CD4-positive, alpha-beta T cell treated with Interleukin-4 for 1 hour (primary cell): ENCODE measurements at places on chromosomes 3 and 15.
A peak's percentile ranks its signal among the peaks of the same experiment; 100 is the strongest.

DNA sequence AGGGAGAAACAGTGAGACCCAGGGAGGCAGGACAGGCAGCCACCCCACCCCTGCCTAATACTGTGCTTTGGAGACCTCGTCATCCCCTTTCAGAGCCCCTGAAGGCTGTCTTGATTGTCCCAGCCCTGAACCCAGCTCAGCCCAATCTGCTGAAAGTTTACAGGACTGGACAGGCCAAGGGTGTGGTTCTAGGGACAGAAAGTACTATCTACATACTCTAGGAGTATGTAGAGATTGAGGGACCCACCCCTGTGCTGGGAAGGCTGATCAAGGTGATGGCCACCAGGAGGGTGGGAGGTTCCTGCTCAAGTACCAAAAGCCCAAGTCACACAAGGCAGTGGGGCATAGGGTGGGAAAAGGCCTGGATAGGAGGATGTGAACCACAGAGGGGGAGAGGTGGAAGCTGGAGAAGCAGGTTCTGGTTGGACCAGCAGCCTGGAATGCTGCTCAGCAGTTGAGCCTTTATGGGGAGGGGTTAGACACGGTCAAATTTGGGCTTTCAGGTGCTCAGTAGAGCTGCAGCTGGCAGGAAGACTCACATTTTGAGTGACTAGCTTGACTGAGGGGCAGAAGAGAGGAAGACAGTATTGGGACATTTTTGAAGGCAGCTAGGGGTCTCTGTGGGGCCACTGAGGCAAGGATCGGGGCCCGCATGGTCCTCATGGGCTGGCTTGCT is 6.7 kb downstream of the NBEAL2 start:
- DNase-seq = no peak

DNA sequence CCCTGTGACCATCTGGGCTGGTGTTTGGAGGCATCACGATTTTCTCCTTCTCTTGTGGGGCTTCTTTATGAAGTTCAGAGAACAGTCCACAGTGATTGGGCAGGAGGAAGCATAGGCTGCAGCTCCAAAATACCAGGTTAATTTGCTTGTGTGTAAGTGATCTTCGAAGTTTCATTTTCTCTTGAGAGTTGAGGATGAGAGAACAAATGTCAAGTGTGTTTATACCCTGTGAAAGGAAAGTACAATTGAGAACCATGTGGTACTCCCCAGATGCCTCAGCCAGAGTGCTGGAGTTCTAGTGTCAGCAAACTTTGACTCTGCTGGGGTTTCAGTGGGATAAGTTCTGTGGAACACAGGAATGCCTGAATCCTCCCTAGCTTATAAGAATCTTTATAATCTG is 357.1 kb upstream of the CFAP20DC start:
- DNase-seq = no peak

GRCh38 chr3:40152482-40153133 is 156.9 kb upstream of the EIF1B start:
- DNase-seq = no peak

DNA sequence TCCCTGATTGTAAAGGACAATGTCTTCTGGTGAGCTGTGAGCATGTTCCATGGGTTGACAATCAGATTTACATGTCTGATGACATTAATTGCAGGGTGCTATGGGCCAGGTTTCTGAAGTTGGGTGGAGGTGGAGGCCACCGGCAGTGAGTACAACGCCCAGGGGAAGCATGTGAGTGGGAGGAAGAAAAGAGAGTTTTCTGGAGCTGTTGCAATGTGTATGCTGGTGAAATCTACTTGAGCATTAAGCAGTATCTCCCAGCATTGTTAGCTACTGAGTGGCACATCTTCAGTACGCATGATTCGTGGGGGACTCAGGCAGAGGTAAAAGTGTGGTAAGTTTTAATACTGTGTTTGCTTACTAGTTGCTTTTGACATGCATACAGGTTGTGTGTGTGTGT is 26.6 kb downstream of the TMEM45A start:
- DNase-seq = no peak

DNA sequence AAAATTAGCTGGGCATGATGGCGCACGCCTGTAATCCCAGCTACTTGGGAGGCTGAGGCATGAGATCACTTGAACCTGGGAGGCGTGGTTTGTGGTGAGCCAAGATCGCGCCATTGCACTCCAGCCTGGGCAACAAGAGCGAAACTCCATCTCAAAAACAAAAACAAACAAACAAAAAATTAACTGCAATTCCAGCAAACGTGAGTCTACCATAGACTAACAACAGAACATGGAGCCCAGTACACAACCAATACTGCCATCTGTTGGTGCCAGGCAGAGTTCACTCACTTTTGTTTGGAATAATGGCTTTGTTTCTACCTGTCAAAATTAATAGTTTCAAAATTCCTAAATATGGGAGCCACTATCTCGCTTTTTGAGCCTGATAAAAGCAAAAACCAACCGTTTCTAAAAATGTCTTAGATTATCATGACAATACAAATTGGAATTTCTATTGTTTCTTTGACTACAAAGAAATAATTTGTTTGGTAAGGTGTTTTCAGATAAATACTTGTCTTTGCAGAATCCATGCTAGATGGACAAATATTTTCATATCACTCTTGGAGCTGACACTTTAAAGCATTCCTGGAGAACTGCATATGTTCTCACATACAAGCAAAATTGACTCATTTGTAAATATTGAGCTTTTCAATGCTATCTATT is 45.0 kb downstream of the GPR176 start:
- peak; percentile 20 for DNase-seq

- DNase-seq = peak; percentile 12
These were observed 9.9 kb downstream of the KY start for GRCh38 chr3:134640872-134641470.

DNA sequence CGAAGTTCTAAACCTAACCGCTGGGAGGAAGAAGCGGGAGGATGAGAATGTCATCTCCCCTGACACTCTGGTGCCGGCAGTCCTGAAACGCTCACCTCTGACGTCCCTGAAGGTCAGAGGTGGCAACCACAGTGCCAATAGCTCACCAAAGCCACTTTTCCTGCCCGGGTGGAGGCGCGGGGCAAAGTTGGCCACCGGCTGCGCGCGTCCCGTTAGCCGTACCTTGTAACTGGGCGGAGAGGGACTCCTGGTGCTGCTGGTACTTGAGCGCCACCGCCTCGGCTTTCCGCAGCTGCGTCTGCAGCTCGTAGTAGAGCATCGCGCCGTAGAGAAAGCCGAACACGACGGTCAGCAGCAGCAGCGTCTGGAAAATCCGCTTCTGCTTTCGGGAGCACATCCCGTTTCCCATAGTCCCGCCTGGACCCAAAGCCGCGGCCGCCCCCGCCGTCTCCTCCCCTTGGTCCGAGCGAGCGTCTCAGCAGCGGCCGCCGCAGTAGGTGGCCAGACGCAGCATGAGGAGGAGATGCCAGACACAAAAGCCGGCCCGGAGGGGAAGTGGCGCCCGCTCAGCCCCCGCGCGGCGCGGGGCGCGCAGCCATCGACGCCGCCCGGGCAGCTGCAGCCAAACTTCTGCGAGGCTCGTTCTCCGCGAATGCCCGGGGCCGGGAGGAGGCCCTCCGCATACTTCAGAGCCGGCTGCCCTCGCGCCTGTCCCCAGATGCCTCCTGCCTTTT is 680 bp downstream of the GOLIM4 start:
- peak; percentile 38 for DNase-seq

- DNase-seq = no peak
These were observed 25.8 kb downstream of the GREM1 start for GRCh38 chr15:32743411-32744140.

GRCh38 chr3:131591394-131592014 is 88.7 kb upstream of the MRPL3 start:
- DNase-seq = no peak

DNA sequence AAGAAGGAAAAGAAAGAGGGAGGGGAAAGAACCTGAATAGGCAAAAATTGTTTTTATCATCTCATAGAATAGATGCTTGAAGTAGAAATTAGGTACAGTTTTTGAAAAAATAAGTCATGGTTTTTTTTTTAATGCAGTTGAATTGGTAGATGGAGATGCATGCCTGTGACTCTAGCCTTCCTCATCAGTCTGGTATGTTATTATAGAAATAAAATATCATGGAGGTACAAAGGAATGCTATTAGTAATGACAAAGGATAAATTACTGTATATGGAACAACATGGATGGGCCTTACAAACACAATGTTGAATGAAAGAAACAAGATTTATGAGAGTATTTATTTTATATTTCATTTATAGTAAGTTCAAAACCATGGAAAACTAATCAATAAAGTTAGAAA is 162.4 kb upstream of the GALNT15 start:
- DNase-seq = no peak

- DNase-seq = peak; percentile 94
These were observed at the start of gene DNAJC19 for GRCh38 chr3:180989291-180990163. Gene DNAJC19, minus strand, starts transcription at chr3:180989736. Its CDS starts 134 bp downstream, at chr3:180989602.

GRCh38 chr3:193317682-193318300 is 60.8 kb downstream of the ATP13A5 start:
- DNase-seq = no peak

DNA sequence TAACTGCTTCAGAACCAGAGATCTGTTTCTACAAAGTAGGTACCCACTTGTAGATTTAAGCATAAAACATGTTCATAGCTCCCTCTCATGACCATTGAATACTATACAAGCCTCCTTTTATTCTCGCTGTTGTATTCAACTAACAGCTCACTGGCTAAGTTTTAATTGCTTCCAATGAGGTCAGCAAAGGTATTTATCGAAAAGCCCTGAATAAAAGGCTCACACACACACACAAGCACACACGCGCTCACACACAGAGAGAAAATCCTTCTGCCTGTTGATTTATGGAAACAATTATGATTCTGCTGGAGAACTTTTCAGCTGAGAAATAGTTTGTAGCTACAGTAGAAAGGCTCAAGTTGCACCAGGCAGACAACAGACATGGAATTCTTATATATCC is at the start of gene FGF7:
Gene FGF7 (plus strand): TSS at position 222 of the 400 bp plus-strand sequence. CDS start 1,056 bp downstream, outside the sequence.
- DNase-seq = no peak

GRCh38 chr15:42053010-42053409 is 32.2 kb upstream of the PLA2G4E start:
- no peak for DNase-seq

- no peak for DNase-seq
These were observed 22.7 kb downstream of the IRAK2 start for GRCh38 chr3:10187290-10187876.

- no peak for DNase-seq
These were observed 1063.9 kb downstream of the ROBO1 start for GRCh38 chr3:78703944-78704343.

GRCh38 chr3:133459400-133459799 is 59.5 kb downstream of the BFSP2 start:
- DNase-seq = no peak

- no peak for DNase-seq
These were observed 764.8 kb upstream of the CADM2 start for GRCh38 chr3:84194029-84194428.
